RWPE1 (cell line): ENCODE measurements at places on chromosomes 12 and 14.
A peak's percentile ranks its signal among the peaks of the same experiment; 100 is the strongest.

- DNase-seq = no peak
Observed at GRCh38 chr14:64956697-64957406, 14.3 kb upstream of the GPX2 start.

DNA sequence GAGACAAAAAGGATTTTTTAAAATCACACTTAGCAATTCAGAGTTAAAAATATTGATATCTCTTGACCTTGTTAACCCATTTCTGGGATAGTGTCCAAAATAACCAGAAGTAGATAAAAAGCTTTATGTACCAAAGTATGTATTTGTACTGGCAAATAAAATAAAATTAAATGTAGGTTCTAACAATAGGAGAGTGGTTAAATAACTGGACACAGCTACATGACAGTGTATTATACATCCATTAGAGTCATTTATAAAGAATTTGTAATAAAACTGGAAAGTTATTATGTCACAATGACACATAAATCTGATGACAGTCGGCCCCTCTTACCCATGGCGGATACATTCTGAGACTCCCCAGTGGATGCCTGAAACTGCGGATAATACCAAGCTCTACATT is 34.0 kb downstream of the BMAL2 start:
- DNase-seq = no peak

GRCh38 chr14:55190906-55191202 is 531 bp downstream of the DLGAP5 start:
- DNase-seq = no peak

DNA sequence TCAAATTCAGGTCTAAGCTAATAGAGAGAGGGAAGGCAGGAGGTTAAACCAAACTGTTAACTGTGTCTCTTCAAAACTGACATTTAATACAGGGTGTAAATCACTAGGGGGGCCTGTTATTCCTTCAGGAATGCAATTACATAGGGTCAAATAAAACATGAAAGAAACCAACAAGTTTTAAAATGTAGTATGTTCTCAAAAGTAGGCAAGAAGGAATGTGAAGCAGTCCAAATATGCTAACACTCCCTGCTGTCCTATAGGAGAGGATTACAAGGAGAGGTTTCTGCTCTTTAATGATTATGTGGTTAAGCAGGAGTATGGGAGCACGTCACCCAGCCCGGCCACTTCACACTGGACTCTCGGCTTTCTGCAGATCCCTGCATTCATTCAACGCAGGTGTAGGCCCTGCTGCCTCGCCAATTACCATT is 42.5 kb upstream of the BMP4 start:
- peak; percentile 34 for DNase-seq

DNA sequence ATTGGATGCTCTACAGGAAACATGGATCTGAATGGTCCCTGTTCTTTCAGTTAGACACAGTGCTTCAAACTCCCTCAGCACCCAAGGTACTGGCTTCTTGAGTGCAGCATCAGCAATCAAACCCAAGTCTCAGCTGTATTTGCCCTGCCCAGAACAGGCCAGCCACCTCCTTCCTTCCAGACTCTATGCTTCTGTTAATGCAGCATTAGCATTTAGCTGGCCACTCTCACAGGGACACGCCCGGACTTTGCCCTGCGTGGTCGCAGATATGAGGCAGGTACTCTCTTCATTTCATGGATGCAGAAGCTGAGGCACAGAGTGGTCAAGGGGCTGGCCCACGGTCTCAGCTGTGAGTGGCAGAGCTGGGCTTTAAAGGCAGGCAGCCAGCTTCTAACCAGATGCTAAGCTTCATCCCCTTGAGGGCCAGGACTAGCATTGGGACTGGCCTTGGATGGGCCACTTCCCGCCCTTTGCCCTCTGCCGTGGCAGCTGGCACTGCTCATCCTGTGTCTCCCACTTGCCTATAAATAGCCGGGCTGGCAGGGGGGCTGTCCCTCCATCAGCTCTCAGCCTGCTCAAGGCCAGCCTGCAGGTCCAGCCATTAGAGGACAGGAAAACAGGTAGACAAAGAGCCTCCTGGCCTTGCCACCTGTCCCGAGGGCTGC is 1.5 kb upstream of the SLC25A47 start:
- no peak for DNase-seq

- DNase-seq = no peak
Observed at GRCh38 chr12:106054049-106054448, 84.7 kb downstream of the NUAK1 start.

- peak; percentile 5 for DNase-seq
Observed at GRCh38 chr12:127600211-127600610, 666.8 kb upstream of the TMEM132C start.
